ENCODE measurements at places on chromosomes 1 and 21.

- DNase-seq, result no peak
These were observed 195.2 kb downstream of the MRPL39 start for GRCh38 chr21:25412100-25412499.

GRCh38 chr1:236035681-236036101, 29.2 kb downstream of the NID1 start:
- DNase-seq, result no peak

DNA sequence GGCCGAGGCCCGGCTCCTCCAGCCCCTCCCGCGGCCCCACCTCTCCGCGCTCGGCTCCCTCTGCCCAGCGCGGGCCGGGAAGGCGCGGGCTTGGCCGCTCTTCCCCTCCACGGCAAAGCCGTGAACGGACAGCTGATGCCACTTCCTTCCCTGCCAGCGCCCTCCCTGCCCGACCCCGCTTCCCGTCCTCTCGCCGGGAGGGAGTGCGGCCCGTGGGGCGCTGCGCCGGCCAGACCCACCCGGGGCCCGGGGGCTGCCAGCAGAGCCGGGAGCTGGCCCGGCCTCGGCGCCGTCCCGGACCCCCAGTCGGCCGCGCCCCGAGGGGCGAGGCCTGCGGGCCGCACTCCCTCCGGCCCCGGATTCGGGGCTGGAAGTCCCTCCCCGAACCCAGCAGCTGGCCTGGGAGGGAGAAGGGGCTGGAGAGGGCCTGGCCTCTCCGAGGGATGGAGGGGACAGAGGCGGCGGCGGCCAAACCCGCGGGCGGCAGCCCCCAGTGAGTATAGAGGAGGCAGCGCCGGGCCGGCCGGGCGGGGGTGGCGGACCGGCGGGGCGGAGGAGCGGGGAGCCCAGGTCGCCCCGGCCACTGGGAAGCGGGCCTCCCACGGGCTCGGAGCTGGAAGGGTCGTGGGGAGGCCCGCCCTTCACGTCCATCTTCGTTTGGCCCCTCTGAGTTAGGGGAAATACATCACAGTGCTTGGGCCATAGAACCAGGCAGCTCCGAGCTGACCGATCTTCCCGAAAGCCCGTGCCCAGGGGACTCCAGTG, at the start of gene KIAA1614:
KIAA1614 (plus strand) TSS at position 97 of the 765 bp plus-strand sequence; CDS start at position 444, 347 bp downstream.
- DNase-seq, result no peak

DNA sequence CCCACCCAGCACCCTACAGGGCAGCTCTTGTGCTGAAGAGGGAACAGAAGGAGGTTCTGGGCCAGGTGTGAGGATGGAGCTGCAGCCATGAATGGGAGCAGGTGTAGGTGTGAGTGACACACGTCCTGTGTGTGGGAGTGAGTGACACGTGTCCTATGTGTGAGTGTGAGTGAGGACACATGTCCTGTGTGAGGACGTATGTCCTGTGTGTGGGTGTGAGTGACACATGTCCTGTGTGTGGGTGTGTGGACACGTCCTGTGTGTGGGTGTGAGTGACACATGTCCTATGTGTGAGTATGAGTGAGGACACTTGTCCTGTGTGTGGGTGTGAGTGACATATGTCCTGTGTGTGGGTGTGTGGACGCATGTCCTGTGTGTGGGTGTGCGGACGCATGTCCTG, 26.4 kb downstream of the MEGF6 start:
- DNase-seq, result no peak

DNA sequence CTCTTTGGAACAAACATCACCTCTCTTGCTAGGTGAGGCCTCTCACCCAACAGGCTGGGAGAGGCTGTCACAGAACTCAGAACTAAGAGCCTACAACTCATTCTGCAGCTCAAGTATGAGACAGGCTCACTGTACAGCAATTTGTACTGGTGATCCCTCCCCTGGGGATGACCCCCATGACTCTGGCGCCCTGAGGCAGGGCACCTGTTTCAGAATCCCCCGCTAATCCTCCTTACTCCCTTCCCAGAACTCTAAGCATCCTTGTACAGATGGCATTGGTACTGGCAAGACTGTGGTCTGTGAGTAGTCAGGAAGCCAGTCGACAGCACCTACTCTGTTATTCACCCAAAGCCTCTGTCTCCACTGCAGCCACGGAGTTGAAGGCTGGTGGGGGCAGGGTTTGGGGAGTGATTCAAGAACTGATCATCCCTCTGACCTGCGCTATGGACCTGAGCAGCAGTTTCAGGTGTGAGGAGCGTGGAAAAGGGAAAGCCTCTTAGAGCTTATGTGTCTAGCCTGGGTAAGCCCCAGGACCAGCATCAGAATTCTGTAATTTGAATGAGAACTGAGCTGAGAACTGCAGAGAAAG, 655.5 kb downstream of the KIF26B start:
- no peak for DNase-seq

DNA sequence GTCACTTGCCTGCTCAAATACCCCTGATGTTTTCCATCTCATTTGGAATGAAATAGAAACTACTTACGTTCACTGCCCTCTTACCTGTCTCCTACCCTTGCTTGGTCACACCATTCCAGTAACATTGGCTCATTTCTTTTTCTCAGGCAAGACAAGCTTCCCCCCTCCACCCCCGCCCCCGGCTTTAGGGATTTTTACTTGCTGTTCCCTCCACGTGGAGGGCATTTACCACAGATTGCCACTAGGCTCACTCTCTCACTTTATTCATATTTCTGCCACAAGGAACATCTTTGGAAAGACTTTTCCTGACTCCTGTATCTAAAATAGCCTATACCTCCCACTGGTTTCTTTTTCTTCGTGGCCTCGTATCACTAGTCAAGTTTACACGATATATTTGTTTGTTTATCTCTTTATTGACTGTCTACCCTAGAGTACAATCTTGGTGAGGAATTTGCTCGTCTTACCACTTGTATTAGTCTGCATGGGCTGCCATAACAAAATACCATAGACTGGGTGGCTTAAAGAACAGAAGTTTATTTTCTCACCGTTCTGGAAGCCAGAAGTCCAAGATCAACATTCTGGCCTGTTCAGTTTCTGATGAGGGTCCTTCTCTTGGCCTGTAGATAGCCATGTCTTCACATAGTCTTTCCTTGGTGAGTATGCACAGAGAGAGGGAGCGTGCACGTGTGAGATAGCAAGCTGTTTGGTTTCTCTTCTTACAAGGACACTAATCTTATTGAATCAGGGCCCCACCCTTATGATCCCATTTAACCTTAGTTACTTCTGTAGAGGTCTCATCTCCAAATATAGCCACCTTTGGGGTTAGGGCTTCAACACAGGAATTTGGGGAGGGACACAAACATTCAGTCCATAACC, 126.2 kb downstream of the NRDC start:
- no peak for DNase-seq

DNA sequence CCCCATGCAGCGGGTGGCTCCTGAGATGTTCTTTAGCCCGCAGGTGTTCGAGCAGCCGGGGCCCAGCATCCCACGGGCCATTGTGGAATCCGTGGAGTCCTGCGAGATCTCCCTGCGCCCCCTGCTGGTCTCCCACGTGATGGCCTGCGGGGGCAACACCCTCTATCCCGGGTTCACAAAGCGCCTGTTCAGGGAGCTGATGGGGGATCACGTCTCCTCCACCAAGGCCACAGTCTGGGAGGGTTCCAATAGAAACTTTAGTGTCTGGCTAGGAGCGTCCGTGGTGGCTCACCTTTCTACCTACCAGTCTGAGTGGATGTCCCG, 71.0 kb downstream of the ACTL8 start:
- no peak for DNase-seq

DNA sequence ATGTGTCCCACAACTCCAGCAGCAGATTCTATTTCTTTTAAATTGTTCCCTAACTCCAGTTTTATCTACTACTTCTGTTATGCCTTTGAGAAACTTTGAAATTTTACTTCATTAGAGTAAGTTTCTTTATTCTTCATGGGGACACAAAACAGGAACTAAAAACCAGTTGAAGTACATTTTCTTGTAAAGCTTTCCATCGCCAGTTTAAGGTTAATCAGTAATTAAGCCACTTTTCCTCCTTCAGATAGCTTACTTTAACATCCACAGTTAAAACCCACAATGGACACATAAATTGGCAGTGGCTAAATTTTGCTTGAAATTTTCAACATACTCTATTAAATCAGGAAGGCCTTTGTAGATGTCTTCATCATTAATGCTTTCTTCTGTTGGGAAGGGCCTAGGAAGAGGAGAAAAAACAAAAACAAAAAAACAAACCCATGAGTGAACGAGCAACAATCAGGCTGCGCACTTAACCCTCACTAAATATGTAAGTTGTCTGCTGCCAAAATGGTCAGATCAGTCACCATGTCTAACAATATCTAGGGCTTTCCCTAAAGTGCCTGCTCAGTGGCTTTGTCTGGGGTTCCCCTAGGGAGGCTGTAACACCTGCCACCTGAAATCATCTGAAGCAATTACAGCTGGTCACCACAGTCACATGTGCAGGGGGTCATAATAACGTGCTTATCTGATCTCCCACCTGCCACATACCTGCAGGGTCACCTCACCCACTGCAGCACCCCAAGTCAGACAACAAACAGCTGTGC, 187.9 kb downstream of the VAV3 start:
- DNase-seq, result no peak

DNA sequence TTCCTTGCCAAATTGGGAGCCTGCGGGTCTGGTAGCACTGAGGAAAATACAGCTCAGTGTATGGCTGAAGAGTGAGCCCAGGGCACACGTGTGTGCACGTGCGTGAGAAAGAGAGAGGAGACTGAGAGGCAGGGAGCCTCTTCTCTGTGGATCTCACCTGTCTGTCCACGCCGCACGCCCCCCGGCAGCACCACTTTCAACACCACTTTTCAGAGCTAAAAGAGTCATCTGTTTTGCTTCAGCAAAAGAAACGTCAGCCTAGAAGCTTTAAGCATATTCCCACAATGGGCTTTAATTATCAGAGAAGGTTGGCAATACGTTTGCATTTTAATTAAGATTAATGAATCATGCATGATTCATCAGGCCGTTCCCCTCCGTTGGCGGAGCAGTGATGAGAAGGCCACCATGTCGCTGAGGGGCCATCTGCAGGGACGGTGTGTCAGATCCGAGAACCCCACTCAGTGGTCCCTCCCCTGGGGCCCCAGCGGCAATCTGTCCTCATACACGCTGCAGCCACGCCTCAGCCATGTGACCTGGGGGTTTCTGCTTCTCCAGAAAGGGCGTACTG, 56.8 kb downstream of the SIK1 start:
- DNase-seq, result no peak

DNA sequence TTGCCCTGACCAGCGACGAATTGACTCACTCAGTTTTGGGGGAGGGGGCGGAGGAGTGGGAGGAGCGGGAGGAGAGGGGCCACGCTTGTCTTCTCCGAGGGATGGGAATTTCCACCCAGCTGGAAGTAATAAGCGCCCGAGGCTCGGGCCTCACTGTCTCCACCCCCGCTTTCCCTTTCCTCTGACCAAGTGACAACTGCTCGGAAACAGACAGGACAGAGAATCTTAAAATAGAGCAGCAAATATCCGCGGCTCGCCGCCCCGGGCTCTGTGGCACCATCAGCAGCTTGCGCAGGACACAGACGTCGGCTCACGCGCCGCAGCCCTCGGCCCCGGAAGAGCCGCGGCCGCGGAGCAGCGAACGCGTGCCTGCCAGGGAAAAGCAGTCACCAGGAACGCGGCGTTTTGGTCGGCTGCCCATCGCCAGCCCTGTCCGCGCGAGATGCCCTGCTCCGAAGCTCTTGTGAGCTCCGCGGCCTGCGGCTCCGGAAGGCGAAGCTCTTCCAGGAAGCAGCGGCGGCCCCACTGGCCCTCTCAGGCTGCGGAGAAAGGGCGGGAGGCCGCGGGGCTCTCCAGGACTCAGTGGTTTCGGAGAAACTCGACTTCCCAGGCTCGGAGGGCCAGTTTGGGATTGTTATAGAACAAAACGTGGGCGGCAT, 10.7 kb upstream of the RGS16 start:
- DNase-seq, result no peak

GRCh38 chr1:38361566-38361965, 315.0 kb upstream of the POU3F1 start:
- no peak for DNase-seq

DNA sequence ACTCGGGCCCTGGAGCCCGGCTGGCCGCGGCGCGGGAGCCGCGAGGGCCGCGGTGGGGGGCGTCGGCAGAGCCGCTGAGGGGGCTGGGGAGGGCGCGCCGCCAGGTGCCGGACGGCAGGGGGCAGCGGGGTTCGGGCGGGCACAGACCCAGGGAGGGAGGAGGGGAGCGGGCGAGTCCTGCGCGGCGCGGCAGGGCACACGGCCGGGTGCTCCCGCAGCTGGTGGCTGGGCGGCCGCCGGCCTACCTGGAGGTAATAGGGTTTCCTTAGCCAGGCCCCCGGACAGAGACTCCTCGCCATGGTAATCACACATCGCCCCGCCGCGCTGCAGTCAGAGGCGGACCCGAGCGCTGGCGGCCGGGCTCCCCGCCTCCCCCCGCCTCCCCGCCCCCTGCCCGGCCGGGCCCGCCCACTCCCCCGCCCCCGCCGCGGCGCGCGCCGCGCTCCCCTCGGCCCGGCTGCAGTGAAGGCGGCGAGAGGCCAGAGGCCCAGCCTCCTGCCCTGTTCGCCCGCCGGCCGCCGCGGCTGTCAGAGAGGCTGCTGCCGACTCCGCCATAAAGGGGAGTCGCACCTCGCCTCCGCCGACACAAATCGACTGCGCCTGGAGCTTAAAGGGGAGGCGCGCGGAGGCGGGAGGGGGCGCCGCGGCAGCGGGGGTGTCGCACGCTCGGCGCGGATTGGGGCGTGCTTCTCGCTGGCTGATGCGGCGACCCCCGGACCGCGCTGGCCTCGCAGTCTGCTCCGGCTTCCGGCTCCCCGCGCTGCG, at the start of gene DIPK1A:
DIPK1A (minus strand) TSS at position 332 of the 765 bp plus-strand sequence; CDS start at position 299, 33 bp downstream.
- DNase-seq, result peak; percentile 48

Measured in stimulated activated CD8-positive, alpha-beta memory T cell treated with anti-CD3 and anti-CD28 coated beads, Interleukin-2, amount 100 ng/mL, for 1 hour (primary cell).